NK-92 treated with Interleukin-12 subunit alpha and Interleukin-12 subunit beta, amount 100 ng/mL, for 24 hours (cell line): ENCODE measurements at places on chromosomes 2 and 18.

GRCh38 chr2:193566886-193567285 is 1372.2 kb upstream of the TMEFF2 start:
- DNase-seq: no peak

DNA sequence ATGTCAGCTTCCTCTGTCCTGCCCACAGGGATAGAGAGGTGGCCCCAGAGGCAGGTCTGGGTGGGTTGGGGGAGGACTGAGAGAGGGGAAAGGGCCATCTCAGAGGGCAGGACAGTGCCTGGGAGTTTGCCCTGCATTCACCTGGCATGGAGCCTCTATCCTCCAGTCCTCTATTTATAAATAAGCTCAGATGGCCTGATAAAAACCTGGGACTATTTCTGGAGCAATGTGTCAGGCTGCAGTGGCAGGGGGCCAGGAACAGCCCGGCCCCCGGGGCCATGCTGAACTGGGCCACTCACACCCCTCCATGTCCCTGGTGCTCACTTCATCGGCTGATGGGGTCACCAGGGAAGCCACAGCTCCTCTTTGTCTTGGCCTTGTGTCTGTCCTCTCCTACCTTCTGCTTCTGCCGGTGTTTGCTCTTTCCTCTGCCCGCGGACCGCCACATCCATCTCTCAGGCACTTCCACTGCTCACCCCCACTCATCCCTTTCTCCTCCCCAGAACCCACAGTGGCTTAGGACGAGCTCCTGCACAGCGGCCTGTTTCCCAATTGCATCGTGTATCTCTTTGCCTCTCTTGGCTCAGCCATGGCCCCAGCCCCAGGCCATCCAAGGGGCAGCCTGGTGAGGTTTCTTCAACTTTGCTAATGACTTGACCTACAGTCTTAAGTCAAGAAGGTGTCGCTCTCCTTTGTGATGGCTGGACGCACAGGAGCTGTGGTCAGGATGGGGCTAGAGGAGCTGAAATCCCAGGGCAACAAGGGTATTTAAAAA is 38.8 kb downstream of the SCTR start:
- no peak for DNase-seq

- DNase-seq: no peak
Measured at GRCh38 chr2:75464348-75464946, 96.3 kb downstream of the EVA1A start.

DNA sequence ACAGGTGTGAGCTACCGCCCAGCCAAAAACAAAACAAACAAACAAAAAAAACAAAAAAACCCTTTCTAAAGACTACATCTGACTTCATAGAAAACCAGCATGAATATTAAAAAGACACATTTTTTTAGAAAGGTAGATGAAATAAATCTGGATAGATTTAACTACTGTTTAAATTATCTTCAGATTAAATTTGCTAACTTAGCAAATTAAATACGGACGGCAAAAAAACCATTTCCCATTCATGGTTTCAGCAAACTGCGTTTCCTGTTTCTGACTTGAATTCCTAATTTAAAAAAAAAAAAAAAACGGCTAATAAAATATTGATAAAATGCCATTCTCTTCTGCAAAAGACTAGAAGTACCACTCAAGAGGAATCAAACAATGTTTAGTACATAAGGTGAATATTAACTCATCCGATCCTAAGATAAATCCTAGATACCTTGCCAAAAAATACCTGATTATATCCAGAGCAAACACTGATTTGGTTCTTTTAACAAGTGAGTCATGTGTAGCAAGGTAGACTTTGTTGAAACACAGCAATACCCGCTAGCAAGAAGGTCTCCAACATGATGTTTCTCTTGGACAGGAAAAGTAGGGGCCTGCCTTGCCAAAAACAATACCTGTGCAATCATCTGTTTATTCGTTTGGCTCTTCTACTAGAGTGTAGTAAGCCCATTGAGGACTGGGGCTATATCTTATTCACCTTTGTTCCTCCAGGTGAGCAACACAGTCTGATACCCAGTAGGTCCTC is 96.2 kb downstream of the BARD1 start:
- no peak for DNase-seq

DNA sequence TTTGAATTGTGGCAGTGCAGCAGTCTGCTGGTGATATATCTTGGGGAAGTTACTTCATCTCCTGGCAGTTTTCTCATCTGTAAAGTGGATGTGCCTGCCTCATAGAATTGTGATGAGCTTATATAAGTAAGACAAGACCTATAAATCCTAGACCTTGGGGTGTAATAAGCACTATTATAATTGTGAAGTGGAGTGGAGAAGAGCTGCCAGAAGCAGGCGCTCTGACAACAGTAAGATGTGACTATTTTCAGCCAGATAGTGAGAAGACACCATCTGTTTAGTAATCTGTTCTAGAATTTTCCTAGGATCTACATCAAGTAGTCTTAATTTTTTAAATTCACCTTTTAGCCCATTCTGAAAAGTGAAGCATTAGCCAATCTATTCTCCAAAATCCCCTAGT is 85.6 kb upstream of the TSPYL6 start:
- no peak for DNase-seq

DNA sequence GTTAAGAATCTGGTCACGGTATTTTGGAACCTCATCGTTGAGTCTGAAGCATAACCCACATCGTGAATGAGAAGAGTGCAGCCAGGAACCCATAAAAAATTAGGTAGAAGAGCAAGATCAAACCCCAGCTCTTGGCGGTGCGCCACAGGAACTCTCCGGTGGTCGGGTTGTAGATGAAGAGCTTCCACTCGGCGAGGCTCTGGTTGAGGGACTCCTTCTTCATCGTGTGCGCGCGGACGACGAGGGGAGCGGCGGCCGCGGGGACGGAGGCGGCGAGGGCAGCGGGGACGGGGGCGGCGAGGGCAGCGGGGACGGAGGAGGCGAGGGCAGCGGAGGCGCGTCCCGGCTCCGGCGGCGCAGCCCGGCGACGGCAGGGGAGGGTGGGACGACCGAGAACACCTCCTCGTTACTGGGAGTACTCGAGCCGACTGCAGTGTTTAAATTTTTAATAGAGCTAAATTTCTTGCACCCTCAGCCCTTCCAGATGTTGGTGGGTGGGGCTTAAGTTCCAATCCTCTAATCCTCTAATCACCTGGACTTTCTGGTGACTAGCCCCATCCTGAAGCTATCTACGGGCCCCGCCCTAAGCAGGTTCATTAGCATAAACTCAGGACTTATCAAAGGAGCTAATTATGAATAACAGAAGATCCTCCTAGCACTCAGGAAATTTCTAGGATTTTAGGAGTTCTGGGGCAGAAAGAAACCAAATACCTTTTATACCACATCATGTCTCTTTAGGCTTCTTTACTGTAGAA is 20.4 kb upstream of the PAPOLG start:
- DNase-seq: no peak

DNA sequence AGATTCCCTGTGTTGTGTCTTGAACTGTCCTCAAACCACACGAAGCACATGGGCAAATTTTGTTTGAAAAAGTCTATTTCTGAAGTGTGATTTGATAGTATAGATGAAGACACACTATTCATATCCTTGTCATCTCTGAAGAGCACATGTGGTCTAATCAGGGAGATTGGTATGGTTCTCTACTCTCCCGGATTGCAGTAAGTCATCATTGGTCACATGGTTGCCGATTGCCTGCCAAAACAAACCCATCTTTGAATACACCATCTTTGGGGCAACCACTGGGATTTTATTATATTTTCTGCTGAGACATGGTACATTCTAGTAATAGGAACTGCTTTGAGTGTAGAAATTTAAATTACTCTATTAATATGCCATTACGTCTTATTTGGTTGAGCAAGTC is 186.9 kb downstream of the MYO1B start:
- no peak for DNase-seq

GRCh38 chr2:217340899-217341298 is 481.0 kb upstream of the TNP1 start:
- no peak for DNase-seq

- no peak for DNase-seq
Measured at GRCh38 chr18:58391231-58391825, 237.6 kb downstream of the ALPK2 start.

- DNase-seq: no peak
Measured at GRCh38 chr2:219251656-219252055, 1.4 kb upstream of the TUBA4B start.

- no peak for DNase-seq
Measured at GRCh38 chr2:197759625-197760292, 25.4 kb downstream of the BOLL start.

DNA sequence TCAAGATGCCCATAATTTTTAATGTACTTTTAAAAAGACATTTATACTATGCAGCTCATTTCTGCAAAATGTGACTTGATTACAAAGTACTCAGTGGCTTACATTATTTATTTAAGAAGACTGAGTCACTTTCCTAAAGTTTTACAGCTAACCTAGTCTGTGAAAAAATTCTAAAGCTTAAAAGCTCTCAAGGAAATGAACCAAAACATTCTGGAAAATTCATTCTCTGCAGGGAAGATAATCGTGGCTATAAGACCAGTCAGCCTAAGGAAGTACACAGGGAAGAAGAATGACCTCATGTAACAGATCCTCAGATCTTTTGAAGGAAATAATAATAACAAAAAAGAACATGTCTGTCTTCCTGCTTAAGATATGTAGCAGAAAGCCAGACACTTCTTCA is 232.1 kb upstream of the STK17B start:
- DNase-seq: no peak
